Left renal cortex interstitium (tissue), 4 donors: ENCODE measurements at places on chromosomes 12 and 14. TPM values are rescaled to one million over a fixed set of nuclear protein-coding genes. Genes with fewer than 3 reads are reported as not detected.

DNA sequence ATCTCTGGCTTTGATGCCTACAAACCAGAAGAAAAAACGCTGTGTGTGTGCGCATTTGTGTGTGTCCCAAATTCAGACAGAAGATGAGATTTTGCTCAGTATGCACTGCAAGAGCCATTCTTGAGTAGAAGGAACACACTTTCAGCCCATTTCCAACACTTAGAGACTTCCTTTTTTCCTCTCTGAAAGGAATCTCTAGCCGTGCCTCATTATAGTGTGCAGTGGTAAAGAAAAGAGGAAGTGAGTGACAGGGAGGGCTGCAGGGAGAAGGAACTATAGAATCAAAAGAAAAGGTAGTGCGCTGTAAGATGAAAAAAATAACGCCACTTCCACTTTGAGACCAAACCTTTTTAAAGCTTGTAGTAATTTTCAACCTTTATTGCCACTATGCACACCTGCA, 1400.9 kb upstream of the FLRT2 start:
- DNase-seq: no peak

DNA sequence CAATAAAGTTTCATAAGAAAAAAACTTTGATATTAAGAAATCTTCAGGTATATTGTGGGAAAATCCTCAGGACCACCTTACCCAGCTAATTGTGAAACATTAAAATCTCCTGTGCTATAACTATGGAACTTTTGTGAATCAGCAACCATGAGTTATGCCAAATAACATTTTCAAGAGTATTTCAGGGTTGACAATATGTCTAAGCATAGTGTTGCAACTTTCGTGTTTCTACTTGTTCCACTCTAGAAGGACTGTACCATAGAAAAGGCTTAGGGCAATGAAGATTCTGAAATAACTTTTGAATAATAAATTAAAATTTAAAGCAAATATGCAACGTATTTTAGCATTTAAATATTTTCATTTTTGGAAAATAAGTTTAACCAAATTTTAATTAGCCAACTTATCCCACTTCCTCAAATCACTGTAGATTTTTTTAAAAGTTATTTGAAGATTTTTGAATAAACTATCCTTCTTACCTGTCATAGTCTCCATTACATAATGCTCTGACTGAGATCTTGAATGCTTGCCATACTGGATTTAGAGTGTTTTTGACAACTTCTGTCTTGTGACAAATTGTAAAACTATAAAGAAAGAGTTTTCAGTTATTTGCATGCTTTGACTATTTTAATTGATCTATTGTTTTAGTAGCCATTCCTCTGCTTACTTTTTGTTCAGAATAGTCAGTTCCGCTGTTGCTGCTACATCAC, 143.6 kb downstream of the CPNE8 start:
- no peak for DNase-seq

GRCh38 chr14:106317593-106317992, 791.2 kb downstream of the TMEM121 start:
- no peak for DNase-seq

GRCh38 chr14:26596543-26597061, 1.2 kb downstream of the NOVA1 start:
- peak; percentile 58 for DNase-seq

DNA sequence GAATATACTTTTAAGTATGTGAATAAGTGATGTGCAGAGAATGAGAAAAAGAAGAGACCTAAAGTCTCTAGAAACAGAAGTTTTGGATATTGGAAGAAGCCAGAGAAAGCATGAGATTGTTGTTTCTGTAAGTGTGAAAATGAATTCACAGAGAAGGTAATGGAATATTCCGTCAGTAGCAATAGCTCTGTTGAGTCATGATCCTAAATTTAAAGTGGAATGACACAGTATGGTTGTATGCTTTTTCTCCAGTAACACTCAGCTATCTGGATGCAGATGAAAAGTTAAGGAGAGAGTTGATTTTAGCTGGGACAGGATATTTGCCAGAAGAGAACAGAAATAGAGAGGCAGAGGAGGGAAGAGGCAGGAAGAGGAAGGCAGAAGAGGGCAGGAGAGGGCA, 1166.3 kb downstream of the GALC start:
- DNase-seq: no peak

DNA sequence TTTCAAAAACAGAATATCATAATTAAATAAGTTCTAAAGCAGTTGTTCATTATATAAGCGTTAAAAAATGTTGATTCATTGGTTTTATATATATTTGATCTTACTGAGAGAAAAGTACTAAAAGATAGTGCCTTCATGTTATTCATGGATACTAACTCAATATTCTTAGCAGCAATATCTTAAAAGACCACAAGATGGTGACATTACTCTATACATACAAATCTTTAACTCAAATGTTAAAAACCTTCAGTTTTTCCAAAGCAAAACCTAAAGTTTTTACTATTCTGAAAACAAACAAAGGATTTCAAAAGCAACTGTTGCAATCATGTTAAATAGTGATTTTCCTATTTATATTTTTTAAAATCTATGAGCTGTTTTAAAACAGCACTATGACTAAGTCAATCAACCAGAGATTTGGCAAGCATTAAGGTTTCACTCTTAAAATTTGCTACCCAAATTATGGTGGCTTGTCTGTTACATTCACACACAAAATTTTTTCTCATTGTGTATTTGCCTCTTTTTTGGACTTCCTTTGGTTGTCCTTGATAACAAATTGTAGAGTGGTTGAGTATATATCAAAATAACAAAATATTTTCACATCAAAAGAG, 50.1 kb upstream of the RERGL start:
- no peak for DNase-seq

DNA sequence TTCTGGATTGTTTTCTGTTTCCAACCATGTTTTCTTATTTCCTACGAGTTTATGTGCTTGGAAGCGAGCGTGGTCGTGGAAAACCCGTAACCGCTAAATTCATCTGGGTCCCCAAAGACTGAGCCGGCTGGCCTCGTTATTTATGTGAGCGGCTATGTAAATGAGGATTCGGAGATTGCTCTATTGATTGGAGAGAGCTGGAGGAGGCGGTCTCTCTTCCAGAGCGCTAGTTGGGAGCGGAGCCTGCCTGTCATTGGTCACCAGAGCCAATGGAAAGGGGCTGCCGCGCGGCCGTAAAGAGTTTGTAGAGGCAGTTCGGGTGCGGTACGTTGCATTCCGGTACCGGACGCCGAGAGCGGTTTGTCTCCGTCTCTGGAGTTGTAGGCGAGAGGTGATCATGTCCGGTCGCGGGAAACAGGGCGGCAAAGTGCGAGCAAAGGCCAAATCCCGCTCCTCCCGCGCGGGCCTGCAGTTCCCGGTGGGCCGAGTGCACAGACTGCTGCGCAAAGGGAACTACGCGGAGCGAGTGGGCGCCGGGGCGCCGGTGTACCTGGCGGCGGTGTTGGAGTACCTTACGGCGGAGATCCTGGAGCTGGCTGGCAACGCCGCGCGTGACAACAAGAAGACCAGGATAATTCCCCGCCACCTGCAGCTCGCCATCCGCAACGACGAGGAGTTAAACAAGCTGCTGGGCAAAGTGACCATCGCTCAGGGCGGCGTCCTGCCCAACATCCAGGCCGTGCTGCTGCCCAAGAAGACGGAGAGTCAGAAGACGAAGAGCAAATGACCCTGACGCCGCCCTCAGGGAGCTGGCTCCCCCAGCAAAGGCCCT, 29.0 kb downstream of the WBP11 start:
- DNase-seq: peak; percentile 91

GRCh38 chr12:51809193-51809592, 39.3 kb downstream of the FIGNL2 start:
- no peak for DNase-seq

DNA sequence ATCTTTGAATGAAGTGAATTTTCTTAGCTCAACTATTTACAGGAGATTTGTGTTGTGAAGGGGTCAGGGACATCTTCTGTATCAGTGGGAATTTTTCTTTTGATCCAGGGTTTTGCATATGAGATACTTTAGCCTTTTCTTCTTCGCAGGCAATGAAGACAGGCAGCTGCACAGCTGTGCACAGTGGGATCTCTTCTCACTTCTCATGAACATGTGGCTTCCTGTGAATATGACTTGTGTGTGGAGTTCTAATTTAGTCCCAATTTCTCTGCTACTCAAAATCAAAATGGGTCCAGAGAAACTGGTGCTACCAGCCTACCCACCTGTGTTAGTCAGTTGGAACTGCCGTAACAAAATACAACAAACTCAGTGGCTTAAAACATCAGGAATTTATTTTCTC, 37.8 kb downstream of the ARF6 start:
- no peak for DNase-seq

DNA sequence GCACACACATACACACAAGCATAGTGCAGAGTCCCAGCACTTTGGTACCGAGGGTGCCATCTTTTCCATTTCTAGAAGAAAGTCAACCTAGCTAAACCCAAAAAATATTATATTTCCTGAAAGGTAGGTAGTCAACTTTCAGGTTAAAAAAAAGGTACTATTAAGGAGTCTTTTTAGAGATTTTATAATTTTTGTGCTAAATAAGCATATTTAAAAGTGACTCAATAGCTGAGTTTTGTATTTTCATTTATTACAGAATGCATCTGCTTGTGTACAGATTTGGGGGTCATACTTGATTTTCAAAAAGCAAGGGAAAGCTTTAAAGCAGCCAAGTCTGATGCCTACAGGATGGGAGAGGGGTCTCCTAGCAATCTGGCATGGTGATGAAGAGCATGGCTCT, 34.6 kb downstream of the DCAF5 start:
- DNase-seq: no peak

- DNase-seq: no peak
Measured at GRCh38 chr14:104359301-104359968, 220.1 kb upstream of the C14orf180 start.

DNA sequence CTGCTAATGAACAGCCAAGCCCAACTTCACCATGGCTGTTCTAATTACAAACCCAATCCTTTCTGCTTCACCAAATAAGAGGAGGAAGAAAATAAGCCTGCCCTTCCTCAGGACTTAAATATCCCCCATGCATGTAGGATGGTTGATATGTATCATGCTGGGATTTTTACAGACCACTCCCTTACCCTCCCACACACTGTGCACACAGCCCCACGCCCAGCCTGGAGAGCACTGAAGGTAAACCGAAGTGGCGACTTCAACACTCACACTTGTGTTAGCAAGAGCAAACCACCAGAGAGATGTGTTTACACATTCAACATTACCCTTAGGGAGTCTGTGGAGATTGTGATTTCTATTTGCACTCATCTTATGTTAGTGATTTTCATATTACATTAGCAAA, 241.2 kb downstream of the EGLN3 start:
- no peak for DNase-seq

DNA sequence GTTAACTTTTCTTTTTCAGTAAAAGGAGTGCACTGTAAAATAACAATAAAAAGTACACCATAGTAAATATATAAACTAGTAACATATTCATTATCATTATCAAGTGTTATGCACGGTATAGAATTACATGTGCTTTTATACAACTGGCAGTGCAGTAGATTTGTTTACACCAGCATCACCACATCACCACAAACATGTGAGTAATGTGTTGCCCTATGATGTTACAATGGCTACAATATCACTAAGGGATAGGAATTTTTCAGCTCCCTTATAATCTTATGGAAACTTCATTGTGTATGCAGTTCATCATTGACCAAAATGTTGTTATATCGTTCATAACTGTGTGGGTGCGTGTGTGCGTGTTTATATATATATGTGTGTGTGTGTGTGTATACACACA, 23.5 kb upstream of the NEDD1 start:
- DNase-seq: no peak

- DNase-seq: no peak
Measured at GRCh38 chr12:47277972-47278448, 198.3 kb upstream of the AMIGO2 start.

DNA sequence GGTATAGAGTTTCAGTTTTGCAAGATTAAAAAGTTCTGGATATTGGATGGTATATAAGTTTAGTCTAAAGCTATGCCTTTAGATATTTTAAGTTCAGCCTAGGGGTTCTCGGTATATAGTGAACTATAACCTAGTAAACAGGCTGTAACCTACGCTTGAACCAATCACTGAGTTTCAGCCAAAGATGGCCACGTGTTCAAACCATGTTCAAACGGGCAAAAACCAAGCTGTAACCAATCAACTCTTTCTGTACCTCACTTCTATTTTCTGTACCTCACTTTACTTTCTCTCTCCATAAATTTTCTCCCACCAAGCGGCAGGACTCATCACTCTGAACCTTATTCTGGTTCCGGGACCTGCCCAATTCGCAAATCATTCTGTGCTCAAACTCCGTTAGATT, 1.4 kb downstream of the TMBIM4 start:
- DNase-seq: no peak

- DNase-seq: no peak
Measured at GRCh38 chr14:103451401-103451800, 66.2 kb downstream of the MARK3 start.

GRCh38 chr14:26187996-26188620, 409.7 kb downstream of the NOVA1 start:
- no peak for DNase-seq

- DNase-seq: peak; percentile 6
Measured at GRCh38 chr14:61894452-61895077, 132.3 kb downstream of the SNAPC1 start.

DNA sequence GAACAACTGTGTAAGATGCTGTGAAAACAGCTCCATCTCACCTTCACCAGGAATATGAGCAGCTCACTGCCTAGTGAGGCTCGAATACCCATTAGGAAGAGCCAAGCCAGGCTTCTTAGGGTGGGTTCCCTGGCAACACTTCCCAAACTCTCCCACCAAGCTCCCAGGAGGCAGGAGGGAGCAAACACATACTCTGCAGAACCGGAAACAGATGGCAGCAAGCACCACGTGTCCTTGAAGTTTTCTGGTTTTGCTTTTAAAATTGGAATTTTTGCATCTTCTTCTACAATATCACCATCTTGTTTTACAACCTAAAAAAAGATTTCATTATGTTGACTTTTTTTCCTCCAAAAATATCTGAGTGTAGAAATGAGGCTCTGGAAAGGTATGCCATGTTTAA, 186.7 kb downstream of the ZFP36L1 start:
- DNase-seq: no peak

DNA sequence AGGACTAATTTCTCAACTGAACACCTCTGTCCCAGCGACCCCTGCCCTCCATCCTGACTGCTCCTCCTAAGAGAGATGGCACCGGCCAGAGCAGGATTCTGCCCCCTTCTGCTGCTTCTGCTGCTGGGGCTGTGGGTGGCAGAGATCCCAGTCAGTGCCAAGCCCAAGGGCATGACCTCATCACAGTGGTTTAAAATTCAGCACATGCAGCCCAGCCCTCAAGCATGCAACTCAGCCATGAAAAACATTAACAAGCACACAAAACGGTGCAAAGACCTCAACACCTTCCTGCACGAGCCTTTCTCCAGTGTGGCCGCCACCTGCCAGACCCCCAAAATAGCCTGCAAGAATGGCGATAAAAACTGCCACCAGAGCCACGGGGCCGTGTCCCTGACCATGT, 756 bp downstream of the RNASE7 start:
- no peak for DNase-seq

The TRIM9 gene
- 1.0 TPM for polyA plus RNA-seq

The RD3L gene
- not detected for polyA plus RNA-seq

The CYP46A1 gene
- 4.2 TPM for polyA plus RNA-seq

The SERPINA9 gene
- not detected for polyA plus RNA-seq

The FLVCR2 gene
- polyA plus RNA-seq: 8.4 TPM

The PTPRO gene
- 169 TPM for polyA plus RNA-seq

The TM9SF1 gene
- 31.9 TPM for polyA plus RNA-seq
